ENCODE measurements at places on chromosomes 5 and 9. TPM values are rescaled to one million over a fixed set of nuclear protein-coding genes. Genes with fewer than 3 reads are reported as not detected.

PCDHB13 gene
- polyA plus RNA-seq: not detected

AGXT2 gene
- polyA plus RNA-seq: not detected

FAM193B gene
- polyA plus RNA-seq: 9.0 TPM

SLC6A19 gene
- polyA plus RNA-seq: not detected

C1QTNF3 gene
- polyA plus RNA-seq: 0.42 TPM

RNF183 gene
- polyA plus RNA-seq: not detected

ELP1 gene
- 25.1 TPM for polyA plus RNA-seq

MARCHF3 gene
- 17.4 TPM for polyA plus RNA-seq

ADAMTS6 gene
- polyA plus RNA-seq: 0.96 TPM

OTP gene
- 3.2 TPM for polyA plus RNA-seq

SH2D3C gene
- polyA plus RNA-seq: 23.2 TPM

GFRA3 gene
- 0.08 TPM for polyA plus RNA-seq

PCDHA1 gene
- polyA plus RNA-seq: not detected

RORB gene
- not detected for polyA plus RNA-seq

CCL27 gene
- not detected for polyA plus RNA-seq

WNT8A gene
- not detected for polyA plus RNA-seq

ST8SIA4 gene
- polyA plus RNA-seq: 22.0 TPM

CDC20B gene
- 0.05 TPM for polyA plus RNA-seq

KIF12 gene
- polyA plus RNA-seq: not detected

SPINK6 gene
- polyA plus RNA-seq: not detected

NR2F1-AS1 gene
- not detected for polyA plus RNA-seq

AQP7 gene
- not detected for polyA plus RNA-seq

GABRA6 gene
- not detected for polyA plus RNA-seq

SPDL1 gene
- polyA plus RNA-seq: 69.9 TPM

CDC37L1 gene
- polyA plus RNA-seq: 17.4 TPM

FGFR4 gene
- polyA plus RNA-seq: not detected

COL23A1 gene
- polyA plus RNA-seq: 0.17 TPM
